Substantia nigra (tissue), 51 donors: ENCODE measurements at places on chromosomes 1 and 21.

GRCh38 chr1:18452550-18452949 is 28.2 kb upstream of the KLHDC7A start:
- no peak for DNase-seq

DNA sequence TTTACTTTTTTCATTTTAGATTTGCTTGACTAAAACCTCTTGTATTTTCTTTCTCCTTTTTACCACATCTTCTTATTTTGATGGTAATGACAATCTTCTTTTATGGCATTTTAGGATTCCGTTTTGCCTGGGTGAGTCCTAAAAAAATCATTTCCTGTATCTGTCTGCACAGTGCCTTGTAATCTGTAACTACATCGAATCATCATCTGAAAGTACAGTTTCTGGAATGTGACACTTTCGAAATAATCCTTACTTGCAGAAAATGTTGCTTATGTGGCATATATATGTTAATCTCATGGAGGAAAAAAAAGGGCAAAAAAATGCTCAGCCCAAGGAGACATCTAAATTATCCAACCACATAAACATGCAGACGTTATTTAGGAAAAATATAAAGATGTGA is 29.0 kb downstream of the GREM2 start:
- DNase-seq: no peak

DNA sequence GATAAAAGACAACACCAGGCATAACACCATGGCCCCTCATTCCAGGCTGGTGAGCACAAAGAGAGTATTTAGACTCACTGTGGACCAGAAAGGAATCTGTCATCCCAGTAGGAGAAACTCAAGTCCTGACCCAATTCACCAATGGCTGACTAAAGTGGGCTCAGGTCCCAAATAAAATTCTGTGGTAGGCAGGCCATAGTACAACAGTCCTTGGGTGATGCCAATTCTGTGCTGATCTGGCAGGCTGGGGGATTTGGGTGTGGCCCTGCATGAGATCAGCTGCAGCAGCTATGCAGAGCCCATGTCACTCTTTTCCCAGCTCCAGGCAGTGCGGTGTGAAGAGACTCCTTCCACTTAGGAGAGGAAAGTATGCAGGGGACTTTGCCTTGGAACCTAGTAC is 245.1 kb downstream of the LBR start:
- no peak for DNase-seq

DNA sequence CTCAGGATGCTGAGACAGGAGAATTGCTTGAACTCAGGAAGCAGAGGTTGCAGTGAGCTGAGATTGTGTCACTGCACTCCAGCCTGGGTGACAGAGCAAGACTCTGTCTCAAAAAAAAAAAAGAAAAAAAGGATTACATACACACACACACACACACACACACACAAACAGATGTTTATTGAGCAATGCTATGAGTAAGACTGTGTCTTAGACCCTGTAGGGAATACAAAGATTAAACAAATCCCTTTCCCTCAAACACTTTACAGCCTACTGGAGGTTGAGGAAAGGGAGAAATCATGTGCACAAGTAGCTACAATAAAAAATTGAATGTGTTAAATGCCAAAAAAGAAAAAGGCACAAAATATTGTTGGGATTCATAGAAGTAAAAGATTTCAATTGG is 58.1 kb downstream of the RPAP2 start:
- no peak for DNase-seq

DNA sequence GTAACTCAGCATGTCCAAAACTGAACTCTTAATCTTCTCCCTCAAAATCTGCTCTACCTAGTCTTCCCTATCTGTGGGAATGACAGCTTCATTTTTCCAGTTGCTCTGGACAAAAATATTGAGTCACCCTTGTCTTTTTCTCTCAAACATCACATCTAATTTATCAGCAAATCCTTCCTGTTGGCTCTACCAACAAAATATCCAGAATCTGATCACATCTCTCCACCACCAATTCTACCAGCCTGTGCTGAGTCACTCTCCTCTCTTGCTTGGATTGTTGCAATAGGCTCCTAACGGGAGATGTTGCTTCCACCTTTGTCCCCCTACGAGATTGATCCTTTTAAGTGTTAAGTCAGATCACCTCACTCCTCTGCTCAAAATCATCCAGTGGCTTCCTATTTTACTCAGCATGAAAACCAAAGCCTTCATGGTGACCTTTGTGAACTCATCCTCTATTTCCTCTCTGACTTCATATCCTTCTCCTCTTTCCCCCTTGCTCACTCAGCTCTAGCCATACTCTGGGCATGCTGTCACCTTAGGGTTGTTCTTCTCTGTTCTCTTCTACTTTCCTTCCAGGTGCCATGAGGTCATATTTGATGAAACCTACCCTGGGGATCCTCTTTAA is 21.5 kb upstream of the SMYD2 start:
- DNase-seq: no peak

DNA sequence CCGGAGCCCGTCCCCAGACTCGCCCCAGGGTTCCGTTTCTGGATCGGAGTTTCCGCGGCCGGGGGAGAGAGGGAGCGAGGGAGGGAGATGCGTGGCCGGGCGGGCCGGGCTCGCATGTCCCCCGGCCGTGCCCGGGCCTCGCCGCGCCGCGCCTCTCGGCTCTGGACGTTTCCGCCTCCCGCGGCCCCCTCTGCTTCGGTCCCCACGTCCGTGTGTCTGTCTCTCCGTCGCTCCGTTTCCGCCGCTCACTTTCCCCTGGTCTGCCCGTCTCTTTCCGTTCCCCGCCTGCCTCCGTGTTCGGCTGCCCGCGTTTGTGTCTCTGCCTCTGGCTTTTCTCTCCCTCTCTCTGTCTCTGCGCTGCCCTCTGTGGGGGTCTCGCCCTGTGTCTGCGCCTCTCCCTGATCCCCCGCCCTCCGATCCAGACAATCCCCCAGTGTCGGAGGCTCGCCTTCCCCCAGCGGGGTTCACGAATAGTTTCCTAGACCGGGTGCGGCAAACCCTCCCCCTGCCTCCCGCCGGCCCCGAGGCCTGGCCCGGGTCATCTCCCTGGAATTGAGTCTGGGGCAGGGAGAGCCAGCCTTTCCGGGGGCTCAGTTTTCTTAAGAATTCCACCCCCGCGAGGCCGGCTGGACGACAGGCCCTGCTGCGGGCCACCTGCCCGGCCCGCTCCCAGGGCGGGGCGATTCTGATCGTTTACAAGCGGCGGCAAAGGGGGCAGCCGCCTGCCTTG is 735 bp downstream of the NBL1 start:
- DNase-seq: no peak

- DNase-seq: no peak
Measured at GRCh38 chr1:206082831-206083695, 30.1 kb downstream of the RHEX start.
